ENCODE measurements at places on chromosomes 3 and 15. TPM values are rescaled to one million over a fixed set of nuclear protein-coding genes. Genes with fewer than 3 reads are reported as not detected.

RLBP1 gene
- not detected for total RNA-seq

NUP210 gene
- total RNA-seq, result 160 TPM

FXR1 gene
- total RNA-seq, result 121 TPM

PIERCE2 gene
- not detected for total RNA-seq

GXYLT2 gene
- total RNA-seq, result 0.51 TPM

RETNLB gene
- not detected for total RNA-seq

ARHGAP31 gene
- total RNA-seq, result 4.2 TPM

C3orf20 gene
- total RNA-seq, result 0.24 TPM

TRIM71 gene
- total RNA-seq, result not detected

SLC12A1 gene
- not detected for total RNA-seq

VIPR1 gene
- total RNA-seq, result 4.4 TPM

ZNF660 gene
- total RNA-seq, result 0.29 TPM

GCNT3 gene
- total RNA-seq, result not detected

GUCA1C gene
- total RNA-seq, result not detected

CPN2 gene
- total RNA-seq, result not detected

CSK gene
- total RNA-seq, result 477 TPM

TRAIP gene
- total RNA-seq, result 20.6 TPM

SAMD7 gene
- not detected for total RNA-seq

ZFAND6 gene
- total RNA-seq, result 59.2 TPM

PDZRN3 gene
- not detected for total RNA-seq

TLNRD1 gene
- total RNA-seq, result 37.0 TPM

SERPINI1 gene
- 2.0 TPM for total RNA-seq

SKOR1 gene
- 0.22 TPM for total RNA-seq

EFCC1 gene
- total RNA-seq, result not detected

MNS1 gene
- not detected for total RNA-seq

KNG1 gene
- total RNA-seq, result not detected

PIF1 gene
- total RNA-seq, result 32.1 TPM

STRIT1 gene
- not detected for total RNA-seq

ZMYND10 gene
- 1.2 TPM for total RNA-seq

PP2D1 gene
- total RNA-seq, result not detected

DUOXA2 gene
- total RNA-seq, result not detected

TBL1XR1 gene
- 156 TPM for total RNA-seq

TTC21A gene
- total RNA-seq, result 6.1 TPM

ITIH1 gene
- not detected for total RNA-seq

LRRN1 gene
- total RNA-seq, result 0.05 TPM

GPR87 gene
- total RNA-seq, result 0.22 TPM

GHRL gene
- 6.9 TPM for total RNA-seq

ANKUB1 gene
- total RNA-seq, result not detected

SMCO1 gene
- not detected for total RNA-seq

REC114 gene
- total RNA-seq, result not detected

CCDC32 gene
- total RNA-seq, result 34.9 TPM

PYGO1 gene
- not detected for total RNA-seq

TMC3 gene
- total RNA-seq, result not detected
